ENCODE measurements at places on chromosomes 2 and 18.
A peak's percentile ranks its signal among the peaks of the same experiment; 100 is the strongest.

GRCh38 chr2:38438883-38439612 lies 62.0 kb upstream of the ATL2 start:
- no peak overlapping the region for H3K4me3 ChIP-seq
- no peak for DNase-seq
- peaks cover 12% of the 10 kb centered on the region for H3K27me3 ChIP-seq
- H3K36me3 ChIP-seq: no peaks in the 10 kb centered on the region
- no peaks in the 10 kb centered on the region for H3K4me1 ChIP-seq
- no peak overlapping the region for H3K27ac ChIP-seq

DNA sequence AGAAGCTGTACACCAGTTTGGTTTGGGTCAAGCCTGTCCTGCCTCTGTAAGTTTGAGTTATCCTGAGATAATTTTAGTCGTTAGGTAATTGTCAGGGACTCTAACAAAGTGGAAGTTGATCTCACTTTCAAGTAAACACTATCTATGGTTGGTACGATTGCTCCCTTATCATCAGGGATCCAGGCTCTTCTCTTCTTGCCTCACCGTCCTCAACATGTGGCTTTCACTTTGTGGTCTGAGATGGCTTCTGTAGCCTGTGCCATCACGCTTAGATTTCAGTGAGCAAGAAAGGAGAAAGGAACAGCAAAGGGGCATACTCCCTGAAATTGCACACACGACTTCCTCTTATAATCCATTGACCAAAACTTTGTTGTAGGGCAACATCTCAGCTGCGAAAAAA lies 115.6 kb downstream of the CTAGE1 start:
- H3K36me3 ChIP-seq: no peaks in the 10 kb centered on the region
- no peak for DNase-seq
- no peak overlapping the region for H3K4me3 ChIP-seq
- no peak overlapping the region for H3K27ac ChIP-seq
- no peaks in the 10 kb centered on the region for H3K4me1 ChIP-seq

GRCh38 chr2:168320267-168320666 lies 72.9 kb upstream of the STK39 start:
- no peak for DNase-seq
- no peak overlapping the region for H3K27ac ChIP-seq
- no peak overlapping the region for H3K4me3 ChIP-seq

DNA sequence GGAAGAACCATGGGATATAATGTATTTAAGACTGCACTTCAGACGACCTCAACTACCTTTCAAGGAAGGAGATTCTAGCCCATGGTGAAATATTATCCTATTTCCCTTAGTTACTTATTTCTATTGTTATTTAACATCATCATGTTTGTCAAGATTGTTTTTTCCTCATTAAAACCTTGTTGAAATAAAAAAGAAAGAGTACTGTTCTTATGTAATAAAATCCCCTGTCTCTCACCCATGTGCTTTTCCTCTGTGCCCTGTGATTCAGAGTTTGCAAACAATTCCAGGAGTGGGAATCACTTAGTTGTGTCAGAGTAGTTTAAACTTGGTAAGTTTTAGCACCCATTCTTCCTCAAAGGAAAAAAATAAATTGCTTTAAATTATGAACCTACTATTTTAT lies 43.6 kb downstream of the ERBB4 start:
- no peaks in the 10 kb centered on the region for H3K27me3 ChIP-seq
- no peaks in the 10 kb centered on the region for H3K36me3 ChIP-seq
- no peak overlapping the region for H3K4me3 ChIP-seq
- no peak overlapping the region for H3K27ac ChIP-seq
- H3K4me1 ChIP-seq: no peaks in the 10 kb centered on the region

DNA sequence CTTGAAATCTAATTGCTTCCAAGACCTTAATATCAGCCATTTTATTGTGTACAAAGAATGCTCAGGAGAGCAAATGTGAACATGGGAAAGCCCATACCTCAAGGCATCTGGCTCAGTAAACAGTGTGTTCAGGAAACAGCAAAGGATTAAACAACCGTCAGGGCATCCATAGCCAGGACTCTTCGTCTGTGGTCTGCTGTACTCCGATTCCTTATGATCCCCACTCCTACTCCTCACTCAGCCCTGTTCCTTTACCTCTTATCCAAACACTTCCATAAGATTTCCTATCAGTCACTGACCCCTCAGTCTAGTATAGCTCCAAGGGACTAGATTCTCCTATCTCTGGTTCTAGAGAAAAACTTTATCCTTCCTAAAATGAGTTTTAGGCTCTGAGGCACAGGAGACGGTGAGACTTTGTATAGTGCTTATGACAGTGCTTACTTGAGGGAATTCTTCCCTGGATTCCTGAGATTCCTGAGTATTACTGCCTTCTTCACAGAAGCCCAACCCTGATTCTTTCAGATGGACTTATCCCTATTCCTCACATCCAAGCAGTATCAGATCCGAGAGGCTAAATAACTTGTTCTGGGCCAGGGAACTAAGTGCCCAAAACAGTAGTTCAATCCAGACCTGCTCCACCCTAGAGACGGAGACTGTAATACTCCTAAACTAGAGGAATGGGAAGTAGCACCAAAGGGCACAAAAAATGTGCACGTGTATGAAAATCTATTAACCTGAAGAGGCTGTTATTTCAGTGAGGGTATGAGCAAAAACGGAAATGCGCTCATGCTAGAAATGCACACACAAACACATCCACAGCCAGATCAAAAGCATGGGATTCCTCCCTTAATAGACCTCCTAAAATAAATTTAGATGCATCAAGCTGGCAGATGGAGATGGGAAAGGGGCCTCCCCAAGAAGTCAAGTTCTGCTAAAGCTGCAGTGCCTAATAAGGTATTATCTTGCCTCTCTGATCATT lies 42.1 kb upstream of the SIGLEC15 start:
- H3K36me3 ChIP-seq: no peaks in the 10 kb centered on the region
- DNase-seq: no peak
- no peak overlapping the region for H3K27ac ChIP-seq
- H3K4me3 ChIP-seq: no peak overlapping the region
- peaks cover 3% of the 10 kb centered on the region for H3K4me1 ChIP-seq

GRCh38 chr2:117835990-117836760 lies 21.7 kb downstream of the DDX18 start:
- H3K36me3 ChIP-seq: peaks cover 14% of the 10 kb centered on the region
- no peaks in the 10 kb centered on the region for H3K27me3 ChIP-seq
- peak overlapping the region; percentile 69 for H3K4me3 ChIP-seq
- H3K4me1 ChIP-seq: peaks cover 9% of the 10 kb centered on the region

- no peak overlapping the region for H3K27ac ChIP-seq
- no peak for DNase-seq
- H3K4me3 ChIP-seq: no peak overlapping the region
- H3K36me3 ChIP-seq: no peaks in the 10 kb centered on the region
These were observed 138.1 kb downstream of the DTNA start for GRCh38 chr18:34848156-34848555.

GRCh38 chr2:66436581-66437001 lies 1.7 kb downstream of the MEIS1 start:
- H3K36me3 ChIP-seq: peaks cover 35% of the 10 kb centered on the region
- H3K4me1 ChIP-seq: peaks cover 16% of the 10 kb centered on the region
- H3K27ac ChIP-seq: peak overlapping the region; percentile 78
- DNase-seq: no peak

- no peak overlapping the region for H3K4me3 ChIP-seq
- DNase-seq: no peak
- no peak overlapping the region for H3K27ac ChIP-seq
- H3K4me1 ChIP-seq: peaks cover 1% of the 10 kb centered on the region
- H3K27me3 ChIP-seq: no peaks in the 10 kb centered on the region
These were observed 1.2 kb upstream of the ANO7 start for GRCh38 chr2:241187101-241187917.

- no peaks in the 10 kb centered on the region for H3K27me3 ChIP-seq
- no peak overlapping the region for H3K4me3 ChIP-seq
- DNase-seq: no peak
- no peaks in the 10 kb centered on the region for H3K4me1 ChIP-seq
- no peaks in the 10 kb centered on the region for H3K36me3 ChIP-seq
- no peak overlapping the region for H3K27ac ChIP-seq
These were observed 456.7 kb upstream of the HS6ST1 start for GRCh38 chr2:128775217-128775913.

- H3K4me3 ChIP-seq: no peak overlapping the region
- no peak overlapping the region for H3K27ac ChIP-seq
- no peaks in the 10 kb centered on the region for H3K4me1 ChIP-seq
- no peaks in the 10 kb centered on the region for H3K36me3 ChIP-seq
- no peaks in the 10 kb centered on the region for H3K27me3 ChIP-seq
These were observed 261.7 kb upstream of the MAP2 start for GRCh38 chr2:209162129-209162528.

DNA sequence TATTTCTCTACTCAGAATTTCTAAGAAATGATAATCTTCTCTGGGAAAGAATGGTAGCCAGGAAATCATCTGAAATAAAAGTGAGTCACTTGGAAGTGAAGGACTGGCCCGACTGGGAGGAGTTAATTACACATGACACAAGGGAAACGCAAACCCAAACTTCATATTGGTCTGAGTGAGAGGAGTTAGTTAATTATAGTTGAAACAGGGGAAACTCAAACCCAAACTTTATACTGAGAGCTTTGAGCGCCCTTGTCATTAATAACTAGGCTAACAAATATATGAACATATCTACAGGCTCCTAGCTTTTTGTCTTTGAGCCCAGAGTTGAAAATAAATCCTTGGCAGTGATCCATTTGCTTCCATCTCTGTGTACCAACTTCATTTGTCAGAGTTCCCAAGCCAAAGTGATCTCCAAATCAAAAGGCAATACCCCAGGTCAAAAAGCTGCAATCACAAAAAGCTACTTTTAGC lies 187.8 kb upstream of the COL3A1 start:
- no peaks in the 10 kb centered on the region for H3K27me3 ChIP-seq
- no peak overlapping the region for H3K27ac ChIP-seq
- no peak overlapping the region for H3K4me3 ChIP-seq
- DNase-seq: no peak
- H3K36me3 ChIP-seq: no peaks in the 10 kb centered on the region

- H3K4me1 ChIP-seq: no peaks in the 10 kb centered on the region
- DNase-seq: no peak
- no peaks in the 10 kb centered on the region for H3K36me3 ChIP-seq
- no peak overlapping the region for H3K4me3 ChIP-seq
- H3K27ac ChIP-seq: no peak overlapping the region
- H3K27me3 ChIP-seq: no peaks in the 10 kb centered on the region
These were observed 394.5 kb upstream of the CHAC2 start for GRCh38 chr2:53373126-53373525.

DNA sequence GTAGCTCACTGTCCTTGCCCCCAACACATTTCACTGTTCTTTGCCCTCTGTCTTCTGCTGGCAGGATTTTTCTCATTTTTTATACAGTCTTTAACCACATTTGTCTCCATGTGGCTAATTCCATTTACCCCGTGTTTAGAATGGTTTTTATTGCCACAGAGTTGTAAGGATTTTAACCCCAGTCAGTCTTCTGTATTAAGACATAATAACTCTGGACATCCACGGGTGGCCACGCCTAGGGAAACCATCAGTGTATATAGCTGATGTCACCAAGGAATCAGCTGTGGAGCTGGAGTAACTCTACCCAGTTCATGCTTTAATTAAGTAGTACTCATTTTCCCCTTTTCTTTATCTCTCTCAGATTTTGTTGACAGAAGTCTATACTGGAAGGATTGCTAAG lies 139.8 kb downstream of the MAP4K4 start:
- DNase-seq: no peak
- H3K4me3 ChIP-seq: no peak overlapping the region
- H3K27ac ChIP-seq: no peak overlapping the region
- H3K4me1 ChIP-seq: peaks cover 5% of the 10 kb centered on the region

DNA sequence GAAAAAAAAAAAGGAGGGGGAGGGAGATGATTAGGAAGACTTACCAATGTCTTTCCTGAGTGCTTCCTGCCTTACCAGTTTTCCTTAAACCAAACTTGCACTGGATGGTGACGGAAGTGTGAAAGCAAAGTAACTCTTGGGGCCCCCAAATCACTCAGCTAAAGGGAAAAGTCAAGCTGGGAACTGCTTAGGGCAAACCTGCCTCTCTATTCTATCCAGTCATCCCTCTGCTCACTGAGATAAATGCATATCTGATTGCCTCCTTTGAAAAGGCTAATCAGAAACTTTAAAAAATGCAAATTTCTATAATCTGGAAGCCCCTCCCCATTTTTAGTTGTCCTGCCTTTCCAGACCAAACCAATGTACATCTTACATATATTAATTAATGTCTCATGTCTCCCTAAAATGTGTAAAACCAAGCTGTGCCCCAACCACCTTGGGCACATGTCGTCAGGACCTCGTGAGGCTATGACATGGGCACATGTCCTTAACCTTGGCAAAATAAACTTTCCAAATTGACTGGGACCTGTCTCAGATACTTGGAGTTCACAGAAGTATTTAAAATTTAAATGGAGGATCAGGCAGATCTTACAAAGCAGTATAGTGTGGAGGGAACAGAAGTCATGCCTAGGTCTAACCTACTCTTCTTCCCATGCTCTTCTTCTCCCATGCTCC lies 7.2 kb upstream of the CYBRD1 start:
- H3K27ac ChIP-seq: no peak overlapping the region
- no peaks in the 10 kb centered on the region for H3K27me3 ChIP-seq
- H3K4me3 ChIP-seq: no peak overlapping the region
- no peaks in the 10 kb centered on the region for H3K36me3 ChIP-seq
- DNase-seq: no peak

GRCh38 chr18:34640276-34640675 lies 69.8 kb upstream of the DTNA start:
- no peak overlapping the region for H3K4me3 ChIP-seq
- no peak overlapping the region for H3K27ac ChIP-seq
- H3K27me3 ChIP-seq: no peaks in the 10 kb centered on the region
- DNase-seq: no peak
- H3K36me3 ChIP-seq: no peaks in the 10 kb centered on the region

GRCh38 chr2:182435754-182436153 lies 8.9 kb upstream of the PDE1A start:
- no peaks in the 10 kb centered on the region for H3K4me1 ChIP-seq
- H3K36me3 ChIP-seq: no peaks in the 10 kb centered on the region
- no peaks in the 10 kb centered on the region for H3K27me3 ChIP-seq
- H3K27ac ChIP-seq: no peak overlapping the region
- H3K4me3 ChIP-seq: no peak overlapping the region

- H3K27ac ChIP-seq: no peak overlapping the region
- H3K27me3 ChIP-seq: no peaks in the 10 kb centered on the region
- H3K4me3 ChIP-seq: no peak overlapping the region
- no peaks in the 10 kb centered on the region for H3K4me1 ChIP-seq
- no peak for DNase-seq
These were observed 120.9 kb upstream of the DCC start for GRCh38 chr18:52219102-52219501.

- H3K27ac ChIP-seq: no peak overlapping the region
- H3K36me3 ChIP-seq: no peaks in the 10 kb centered on the region
- H3K27me3 ChIP-seq: no peaks in the 10 kb centered on the region
- peaks cover 3% of the 10 kb centered on the region for H3K4me1 ChIP-seq
- peak; percentile 50 for DNase-seq
These were observed 319.4 kb upstream of the SLC39A10 start for GRCh38 chr2:195337597-195337996.

GRCh38 chr2:112304298-112304941 lies 29.0 kb downstream of the ZC3H6 start:
- no peak overlapping the region for H3K4me3 ChIP-seq
- H3K27me3 ChIP-seq: no peaks in the 10 kb centered on the region
- peak; percentile 6 for DNase-seq

GRCh38 chr2:148978026-148978685 lies 60.3 kb upstream of the LYPD6B start:
- no peak for DNase-seq
- H3K36me3 ChIP-seq: no peaks in the 10 kb centered on the region
- no peak overlapping the region for H3K27ac ChIP-seq
- H3K27me3 ChIP-seq: no peaks in the 10 kb centered on the region
- H3K4me3 ChIP-seq: no peak overlapping the region
- H3K4me1 ChIP-seq: peaks cover 7% of the 10 kb centered on the region

Measured in common myeloid progenitor, CD34-positive (primary cell).